ENCODE measurements at places on chromosomes 6 and 20.

DNA sequence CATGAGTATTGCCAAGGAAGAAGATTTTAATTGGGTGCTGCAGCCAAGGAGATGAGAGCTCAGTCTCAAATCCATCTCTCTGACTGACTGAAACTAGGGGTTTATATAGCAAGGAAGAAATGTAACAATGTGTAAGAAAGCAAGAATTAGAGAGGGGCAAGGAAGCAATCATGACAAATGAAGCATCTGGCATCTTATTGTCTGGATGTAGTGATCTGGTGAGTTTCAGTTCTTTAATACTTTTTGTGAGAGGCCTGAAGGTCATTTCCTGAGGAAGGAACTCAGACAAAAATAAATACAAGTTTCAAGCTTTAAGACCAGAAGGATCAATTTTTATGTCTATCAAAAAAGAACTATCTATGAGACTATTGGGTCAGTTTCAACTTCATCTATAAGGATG is 64.2 kb downstream of the HTR1E start:
- DNase-seq, result no peak

GRCh38 chr20:32496811-32497533 is 88.2 kb downstream of the NOL4L start:
- no peak for DNase-seq

DNA sequence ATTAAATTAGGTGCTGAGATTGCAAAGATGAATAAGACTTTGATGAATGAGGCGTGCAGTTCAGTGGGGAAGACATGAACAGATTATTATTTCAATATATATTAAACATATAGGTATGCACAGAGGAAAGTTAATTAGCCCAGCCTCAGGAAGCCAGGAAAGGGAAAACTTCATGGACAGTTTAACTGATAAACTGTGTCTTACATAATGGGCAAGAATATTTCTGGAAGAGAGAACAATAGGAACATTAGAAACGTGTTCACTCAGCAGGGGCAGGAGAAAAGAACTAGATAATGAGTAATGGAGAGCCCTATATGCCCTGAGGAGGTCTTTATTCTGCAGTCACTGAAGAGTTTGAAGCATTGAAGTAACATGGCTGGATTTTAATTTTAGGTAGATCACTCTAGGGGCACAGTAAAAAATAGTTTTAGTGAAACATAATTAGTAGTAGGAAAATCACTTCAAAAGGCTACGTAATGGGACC is 23.6 kb downstream of the CEP57L1 start:
- DNase-seq, result no peak

DNA sequence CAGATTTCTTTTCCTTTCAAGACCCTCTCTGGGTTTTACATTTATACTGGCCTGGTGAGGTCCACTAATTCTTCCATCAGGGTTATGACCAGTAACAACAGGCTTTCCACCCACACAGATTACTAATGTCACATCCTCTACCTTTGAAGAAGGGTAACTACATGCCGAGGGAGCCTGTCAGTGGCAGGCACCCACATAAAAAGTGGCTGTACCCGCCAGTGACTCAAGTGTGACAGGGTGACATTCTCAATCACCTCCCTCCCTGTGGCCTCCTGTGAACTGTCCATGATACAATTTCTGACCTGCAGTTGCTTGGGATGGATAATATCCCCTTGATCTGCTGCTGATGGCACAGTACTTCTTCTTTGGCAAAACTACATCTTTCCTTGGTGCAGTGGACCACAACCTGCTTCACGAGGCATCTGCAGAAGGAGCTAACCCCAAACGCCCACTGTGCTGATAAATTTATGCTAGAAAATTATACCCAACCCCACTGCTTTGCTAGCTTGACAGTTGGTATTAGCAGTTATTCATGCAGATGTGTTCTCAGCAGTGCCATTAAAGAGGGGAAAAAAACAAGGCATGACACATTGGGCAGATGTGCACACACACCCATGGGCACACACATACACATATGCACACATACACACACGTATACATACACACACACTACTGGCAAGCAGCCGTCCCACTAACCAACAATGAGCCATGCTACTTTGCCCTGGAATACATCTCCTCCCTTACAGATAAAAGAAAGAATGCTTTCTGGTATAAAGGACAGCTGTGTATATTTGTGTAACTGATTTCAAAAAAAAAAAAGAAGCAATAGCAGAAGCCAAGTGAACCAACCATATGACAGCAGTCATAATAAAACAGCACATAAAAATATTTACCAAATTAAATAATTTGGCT is 20.8 kb downstream of the GFOD1 start:
- DNase-seq, result no peak

DNA sequence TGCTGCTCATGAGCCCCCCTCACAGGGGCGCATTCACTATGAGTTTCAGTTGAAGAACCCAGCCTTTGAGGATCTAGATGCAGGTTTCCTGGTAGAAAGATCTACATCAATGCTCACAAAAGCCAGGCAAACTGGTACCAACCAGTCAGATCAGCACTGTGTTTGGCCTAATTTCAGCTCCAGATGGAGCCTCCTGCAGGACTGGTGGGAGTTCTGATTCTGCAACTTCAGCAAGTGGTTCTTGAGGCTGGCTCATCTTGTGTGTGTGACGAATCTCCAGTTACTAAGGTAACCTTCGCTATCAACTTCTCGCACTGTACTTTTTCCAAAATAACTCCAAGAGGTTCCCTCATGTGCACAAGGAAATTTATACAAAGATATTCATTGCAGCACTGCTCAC is 118.8 kb downstream of the ZMYND8 start:
- no peak for DNase-seq

DNA sequence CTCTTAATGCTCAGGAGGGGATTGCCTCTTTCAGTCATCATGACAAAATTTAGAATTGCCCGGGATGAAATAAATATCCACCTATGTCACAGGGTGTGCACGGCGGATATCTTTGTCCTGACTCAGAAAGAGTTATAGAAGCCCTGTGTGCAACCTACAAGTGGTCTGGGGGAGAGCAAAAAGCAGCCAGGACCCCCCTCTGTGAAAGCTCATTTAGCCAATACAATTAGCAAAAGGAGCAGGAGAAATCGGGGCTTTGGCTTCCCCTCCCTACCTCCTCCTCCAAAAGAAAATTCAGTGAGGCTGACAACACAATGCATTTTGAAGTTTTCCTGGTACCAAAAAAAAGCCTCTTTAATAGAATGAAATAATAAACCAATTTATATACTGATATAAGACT is 21.8 kb downstream of the FOXA2 start:
- DNase-seq, result no peak

- no peak for DNase-seq
These were observed 4.0 kb upstream of the GRM4 start for GRCh38 chr6:34149831-34150400.

DNA sequence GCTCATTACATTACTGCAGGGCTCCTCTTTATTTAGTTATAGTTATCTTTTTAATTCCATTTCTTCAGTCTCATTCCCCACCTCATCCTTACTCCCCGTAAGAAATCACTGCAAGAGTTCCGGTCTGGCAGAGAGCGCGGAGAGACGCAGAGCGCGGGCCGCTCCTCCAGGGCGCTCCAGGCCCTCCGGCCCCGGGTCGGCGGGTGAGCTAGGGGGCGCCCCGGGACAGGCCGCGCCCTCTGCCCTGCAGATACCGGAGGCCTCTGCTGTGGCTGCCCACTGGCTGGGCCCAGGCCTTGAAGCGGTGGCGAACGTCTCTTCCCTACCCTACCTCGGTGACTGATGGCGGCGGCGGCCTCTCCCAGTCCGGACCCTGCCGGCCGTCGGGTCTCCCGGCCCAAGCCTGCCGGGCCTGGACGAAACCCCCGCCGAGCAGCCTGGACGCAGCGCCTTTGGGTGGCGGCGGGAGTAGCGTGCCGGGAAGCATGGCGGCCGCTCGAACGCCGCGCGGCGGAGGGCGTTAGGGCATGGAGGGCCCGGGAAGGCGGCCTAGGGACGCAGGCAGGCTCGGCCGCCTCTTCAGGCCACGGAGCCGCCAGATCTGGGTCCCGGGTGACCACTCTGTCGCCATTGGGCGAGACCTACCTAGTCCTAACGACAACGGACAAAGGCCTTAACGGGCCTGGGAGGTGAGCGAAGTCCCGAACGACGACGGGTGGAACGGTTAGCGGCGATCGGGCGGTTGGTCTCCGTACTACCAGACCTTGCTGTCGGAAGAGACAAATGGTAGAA is 16.4 kb upstream of the HMGN4 start:
- DNase-seq, result no peak

- DNase-seq, result peak; percentile 81
These were observed 169.9 kb downstream of the BCAS1 start for GRCh38 chr20:53900380-53900999.

DNA sequence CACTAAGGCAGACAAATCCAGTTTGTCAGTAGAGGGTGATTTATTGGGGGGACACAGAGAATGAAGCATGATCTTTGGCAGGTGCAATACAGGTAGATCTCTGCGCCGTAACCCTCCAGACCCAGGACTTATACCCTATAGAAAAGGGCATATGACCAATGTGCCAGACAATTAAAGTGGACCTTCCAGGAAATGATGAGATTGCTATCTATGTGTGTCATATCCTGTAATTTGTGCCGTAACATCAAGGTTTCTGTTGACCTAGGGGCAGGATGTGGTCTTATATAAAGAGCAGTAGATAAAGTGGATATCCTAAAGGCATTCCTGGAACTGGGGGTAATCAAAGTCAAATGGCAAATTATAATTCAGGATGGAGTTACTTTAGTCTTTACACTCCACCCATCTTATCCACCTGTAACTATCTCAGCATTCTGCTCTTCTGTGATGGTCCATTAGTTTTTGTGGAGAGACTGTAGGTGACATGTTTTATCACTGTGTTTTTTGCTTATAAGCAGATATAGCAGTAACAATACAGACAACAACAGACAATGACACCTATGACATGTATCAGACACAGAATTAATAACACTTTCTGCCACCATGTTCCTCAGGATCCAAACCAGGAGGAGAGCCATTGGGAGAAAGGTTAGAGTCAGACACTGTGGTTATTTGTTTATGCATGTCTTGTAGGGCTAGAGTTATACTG is 43.1 kb upstream of the ZNF337 start:
- no peak for DNase-seq

DNA sequence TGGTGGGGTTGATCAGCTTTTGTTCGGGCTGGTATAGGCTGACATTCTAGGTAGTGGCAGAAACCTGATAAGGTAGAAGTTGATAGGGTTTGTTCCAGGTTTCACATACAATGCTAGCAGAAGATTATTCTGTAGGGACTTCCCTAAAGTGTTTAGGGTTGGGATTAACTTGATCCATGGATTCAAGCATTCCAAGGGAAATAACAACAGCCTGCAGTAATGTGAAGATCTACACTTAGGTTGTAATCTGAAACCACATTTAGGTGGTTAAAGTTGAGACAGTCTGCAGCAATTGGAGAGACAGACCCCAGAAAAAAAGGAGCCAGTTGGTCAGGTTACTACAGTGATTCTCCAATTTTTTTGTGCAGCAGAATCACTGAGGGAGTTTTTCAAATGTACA is 56.1 kb downstream of the GJA1 start:
- no peak for DNase-seq

DNA sequence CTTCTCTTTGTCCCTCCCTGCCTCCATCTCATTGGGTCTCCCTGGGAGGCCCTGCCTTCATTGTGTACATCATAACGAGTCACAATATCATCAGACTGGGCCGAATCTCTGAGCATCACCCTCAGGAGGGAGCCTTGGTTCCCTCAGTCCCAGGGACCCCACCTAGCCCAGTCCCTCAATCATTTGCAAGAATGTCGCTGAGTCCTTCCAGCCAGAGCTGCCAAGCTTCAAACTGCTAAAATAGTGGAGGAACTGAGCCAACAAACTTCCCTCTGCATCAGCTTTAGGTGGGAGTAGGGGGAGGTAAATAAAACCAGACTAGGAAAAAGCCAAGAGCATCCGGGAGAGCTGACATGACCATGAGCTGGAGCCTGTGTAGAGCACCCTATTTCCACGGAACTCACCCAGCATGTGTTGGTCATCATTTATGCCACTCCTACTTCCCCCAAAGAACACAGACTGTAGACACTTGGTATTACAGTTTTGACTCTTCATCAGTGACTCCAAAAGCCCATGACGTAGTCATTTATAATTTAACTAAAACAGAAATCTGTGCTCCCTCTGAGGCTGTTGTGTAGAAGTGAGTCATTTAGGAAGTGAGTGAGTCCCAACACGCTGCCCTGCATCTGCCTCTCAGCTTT is 28.8 kb upstream of the IL17A start:
- DNase-seq, result no peak

DNA sequence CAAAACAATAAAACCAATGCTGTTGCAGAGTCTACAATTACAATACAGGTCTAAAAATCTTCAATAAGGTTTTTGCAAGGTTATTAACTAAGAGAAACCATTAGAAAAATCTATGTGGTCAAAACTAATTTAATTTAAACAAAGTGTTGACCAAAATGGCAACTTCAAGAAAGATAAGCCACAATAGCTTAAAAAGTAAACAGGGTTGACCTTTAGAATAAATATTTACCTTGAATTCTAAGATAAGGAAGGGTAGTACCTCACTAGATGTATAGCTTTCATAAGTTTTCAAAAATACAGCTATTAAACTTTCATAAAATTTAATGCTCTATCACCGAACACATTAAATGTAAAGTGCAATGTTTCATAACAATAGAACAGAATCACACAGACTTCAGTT is 11.4 kb downstream of the RTN4IP1 start:
- DNase-seq, result no peak

DNA sequence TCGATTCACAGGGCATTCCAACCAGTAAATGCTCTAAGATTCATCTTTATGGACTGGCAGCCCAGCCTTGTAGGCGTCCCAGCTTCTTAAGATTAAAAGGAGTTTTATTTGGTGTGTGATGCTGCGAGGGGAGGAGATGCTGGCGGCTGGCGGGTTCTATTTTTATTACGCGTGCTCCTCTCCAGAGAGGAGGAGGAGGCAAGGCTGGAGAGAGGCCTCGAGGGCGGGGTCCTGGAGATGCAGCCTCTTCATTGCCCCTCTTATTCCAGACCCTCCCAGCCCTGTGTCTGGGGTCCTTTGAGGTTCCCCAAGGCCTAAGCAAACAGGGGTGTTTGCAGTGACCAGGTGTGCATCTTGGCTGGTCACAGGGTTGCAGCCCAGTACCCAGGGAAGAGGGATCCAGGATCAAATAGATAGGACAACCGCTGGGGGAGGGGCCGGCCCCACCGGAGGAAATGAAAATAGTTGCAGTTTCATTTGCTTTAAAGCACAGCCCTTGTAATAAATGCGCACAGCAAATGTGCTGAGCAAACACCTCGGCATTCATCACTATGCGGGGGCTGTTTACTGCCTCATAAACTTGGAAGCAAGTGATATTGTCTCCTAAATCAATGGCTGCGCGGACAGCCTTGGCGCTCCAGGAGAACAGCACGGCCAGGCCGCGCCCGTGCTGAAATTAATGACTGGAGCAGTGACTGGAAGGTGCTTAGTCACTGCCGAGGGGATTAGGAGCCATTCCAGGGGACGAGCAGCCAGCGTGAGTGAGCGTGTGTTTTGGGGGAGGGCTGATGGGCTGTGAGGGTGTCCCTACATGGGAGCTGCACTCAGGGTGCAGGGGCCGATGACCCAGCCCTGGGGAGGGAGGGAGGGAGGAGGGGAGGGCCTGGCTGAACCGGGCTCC is 83.0 kb downstream of the TMEM242 start:
- DNase-seq, result no peak

GRCh38 chr6:117555262-117555849 is 47.0 kb downstream of the GOPC start:
- no peak for DNase-seq

GRCh38 chr6:11276911-11277274 is 44.4 kb upstream of the NEDD9 start:
- DNase-seq, result no peak
